ENCODE measurements at places on chromosomes 6 and 20.

GRCh38 chr6:44224029-44224964 is 902 bp downstream of the SLC29A1 start:
- DNase-seq: peak; percentile 17

GRCh38 chr20:50398064-50398463 is 112.1 kb upstream of the PTPN1 start:
- DNase-seq: no peak

GRCh38 chr6:10140136-10140535 is 274.7 kb downstream of the TFAP2A start:
- DNase-seq: no peak

DNA sequence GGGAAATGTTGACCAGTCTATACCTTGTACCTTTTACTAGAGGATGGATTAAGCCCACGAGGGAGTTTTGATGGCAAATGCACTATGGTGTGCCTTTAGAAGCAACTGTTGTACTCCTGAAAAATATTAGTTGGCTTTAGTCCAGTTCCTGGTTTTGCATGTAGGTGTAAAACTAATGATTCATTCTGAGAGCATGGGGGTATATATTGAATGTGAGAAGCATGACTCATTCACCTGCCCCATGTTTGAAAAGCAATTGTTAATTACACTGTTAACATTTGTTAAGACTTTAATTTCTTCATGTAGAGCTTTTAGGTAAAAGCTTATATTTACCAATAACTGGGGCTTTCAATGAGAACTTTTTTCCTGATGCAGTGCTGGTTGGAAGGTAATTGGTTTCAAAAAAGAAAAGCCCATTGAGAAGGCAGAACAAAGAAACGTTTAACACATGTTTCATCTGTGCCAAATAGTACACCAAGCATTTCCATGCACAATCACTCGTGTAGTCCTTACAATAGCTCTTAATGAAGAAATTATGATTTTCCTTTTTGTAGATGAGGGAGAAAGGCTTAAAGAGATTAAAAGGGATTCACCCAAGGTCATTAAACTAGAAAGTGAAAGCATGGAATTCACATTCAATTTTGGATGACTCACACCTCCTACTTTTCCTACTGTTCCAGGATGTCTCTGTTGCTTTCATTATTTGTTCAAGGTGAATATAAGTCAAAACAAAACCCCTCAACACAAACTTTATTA is 134.1 kb downstream of the CCDC170 start:
- DNase-seq: no peak

DNA sequence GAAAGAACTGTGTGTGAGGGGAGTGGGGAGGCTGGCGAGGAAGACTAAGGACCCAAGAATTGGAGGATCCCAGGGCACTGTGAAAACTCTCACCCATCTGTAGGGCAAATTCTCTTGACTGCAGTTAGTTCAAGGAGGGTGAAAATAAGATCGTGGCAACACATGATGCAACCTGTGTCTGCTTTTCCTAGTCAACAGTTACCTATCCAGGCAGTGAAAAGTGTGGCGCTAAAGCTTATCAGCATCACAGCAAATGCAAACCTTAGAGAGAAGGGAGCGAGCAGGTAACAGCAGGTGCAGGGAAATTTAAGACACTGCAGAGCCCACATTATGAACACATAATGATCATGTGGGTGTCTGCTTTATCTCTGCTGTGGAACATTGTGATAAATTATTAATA is 97.7 kb upstream of the SGK1 start:
- DNase-seq: no peak

DNA sequence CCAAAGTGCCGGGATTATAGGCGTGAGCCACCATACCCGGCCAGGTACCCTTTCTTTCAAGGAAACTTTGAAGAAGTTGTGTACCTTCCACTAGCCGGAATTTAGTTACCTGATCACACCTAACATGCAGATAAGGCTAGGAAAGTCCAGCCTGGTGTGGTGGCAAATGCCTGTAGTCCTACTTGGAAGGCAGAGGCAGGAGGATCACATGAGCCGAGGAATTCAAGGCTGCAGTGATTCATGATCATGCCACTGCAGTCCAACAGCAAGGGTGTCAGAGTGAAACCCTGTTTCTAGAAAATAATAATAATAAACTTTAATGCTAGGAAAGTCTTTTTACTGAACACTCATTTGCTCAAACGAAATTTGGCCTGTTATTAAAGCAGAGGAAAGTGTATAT is 21.0 kb downstream of the NFYA start:
- no peak for DNase-seq

GRCh38 chr6:124973780-124974179 is 11.5 kb downstream of the RNF217 start:
- DNase-seq: no peak

DNA sequence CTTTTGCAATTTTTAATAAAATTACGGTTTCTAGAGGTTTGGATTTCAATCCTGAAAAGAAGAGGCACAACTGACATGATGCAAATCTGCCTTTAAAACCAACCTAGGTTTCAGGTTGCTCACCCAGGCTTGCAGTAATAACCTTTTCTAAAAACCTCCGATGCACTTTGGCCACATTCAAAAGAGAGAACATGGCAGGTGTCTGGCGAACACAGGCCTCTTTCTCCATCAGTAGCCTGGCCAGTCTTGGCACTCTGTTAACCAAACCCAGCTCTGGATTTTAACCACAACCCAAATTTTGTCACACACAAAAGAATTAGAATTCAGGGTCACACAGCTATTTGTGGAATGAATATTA is 55.8 kb upstream of the MAFB start:
- DNase-seq: no peak

DNA sequence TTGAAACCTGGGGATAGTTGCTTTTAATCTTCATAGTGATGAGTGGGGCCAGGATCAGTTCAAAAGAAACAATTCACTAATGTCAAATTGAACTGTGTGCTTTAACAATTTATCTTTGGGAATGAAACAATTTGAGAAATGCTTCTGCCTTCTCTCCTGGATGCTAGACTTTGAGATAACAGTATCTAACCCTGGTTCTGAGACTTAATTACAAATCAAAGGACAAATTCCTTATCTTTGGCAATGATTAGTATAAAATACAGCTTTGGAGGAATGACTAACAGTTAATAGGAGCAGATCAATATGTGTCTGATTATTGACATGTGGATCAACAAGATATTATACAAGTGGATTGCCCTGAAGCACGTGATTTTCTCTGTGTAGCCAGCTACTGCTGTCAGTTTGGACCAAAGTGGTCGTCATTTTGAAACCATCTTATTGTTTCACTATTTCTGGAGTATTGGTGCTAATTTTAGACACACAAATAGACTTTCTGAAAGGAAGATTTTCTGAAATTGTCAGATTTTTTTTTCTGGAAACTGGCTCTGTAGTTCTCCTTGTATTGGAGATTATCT is 6.2 kb upstream of the FLRT3 start:
- no peak for DNase-seq
